ENCODE measurements at places on chromosomes 4 and X.

DNA sequence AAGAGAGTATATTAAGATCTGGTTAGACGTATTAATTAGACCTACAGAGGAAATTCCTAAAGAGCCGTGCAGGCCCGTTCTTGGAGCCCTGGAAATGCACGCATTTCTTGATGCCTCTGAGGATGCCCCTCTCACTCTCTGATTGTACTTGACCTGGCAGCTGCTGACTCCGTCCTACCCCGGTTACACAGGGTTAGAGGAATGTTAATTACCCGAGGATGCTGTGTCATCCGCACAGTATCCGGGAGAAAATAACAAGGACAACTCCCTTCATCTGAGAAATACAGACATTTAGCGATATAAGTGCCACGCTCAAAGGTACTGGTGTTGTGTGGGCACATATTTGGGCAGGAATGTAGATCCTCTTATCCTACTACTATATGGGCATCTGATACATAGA lies 404.6 kb upstream of the FAT1 start:
- DNase-seq: no peak

DNA sequence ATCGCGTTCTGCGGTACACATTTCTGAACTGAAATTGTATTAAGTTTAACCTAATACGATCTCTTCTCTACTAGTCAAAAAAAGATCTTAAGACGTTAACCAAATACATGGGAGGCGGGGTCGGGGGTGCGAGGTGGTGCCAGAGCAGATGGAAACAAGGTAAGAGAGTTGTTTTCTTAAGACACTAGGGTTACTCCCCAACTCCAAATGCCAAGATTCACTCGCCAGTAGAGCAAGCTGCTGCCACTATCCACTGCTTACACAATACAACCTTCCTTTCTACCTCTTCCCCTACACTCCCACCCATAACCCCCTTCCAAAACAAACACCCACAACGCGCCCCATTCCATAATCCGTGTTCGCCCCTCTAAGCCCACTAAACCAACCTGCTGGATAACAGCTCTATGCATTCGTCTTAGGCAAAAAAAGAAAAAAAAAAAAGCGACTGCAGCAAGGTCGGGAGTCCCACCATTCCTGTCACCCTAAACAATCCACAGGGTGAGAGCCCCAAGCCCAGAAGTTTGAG lies 1.3 kb downstream of the LCORL start:
- peak; percentile 5 for DNase-seq

DNA sequence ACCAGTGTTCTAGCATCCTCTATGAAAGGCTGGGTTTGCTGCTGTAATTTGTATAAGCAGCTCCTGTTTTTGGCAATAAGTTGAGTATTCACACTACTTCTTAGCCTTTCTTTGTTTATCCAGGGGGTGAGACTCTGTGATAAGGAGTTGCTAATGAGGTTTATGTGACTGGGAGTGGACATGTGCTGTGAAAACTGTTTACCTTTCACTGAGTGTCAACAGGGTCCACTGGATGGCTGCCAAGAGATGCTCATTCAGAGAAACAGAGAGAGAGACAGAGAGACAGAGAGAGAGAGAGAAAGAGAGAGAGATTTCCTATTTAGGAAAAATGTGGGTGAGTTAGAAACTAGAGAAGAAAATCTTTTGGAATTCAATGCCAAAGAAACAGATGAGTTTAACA lies 233.9 kb downstream of the CHIC2 start:
- DNase-seq: no peak

DNA sequence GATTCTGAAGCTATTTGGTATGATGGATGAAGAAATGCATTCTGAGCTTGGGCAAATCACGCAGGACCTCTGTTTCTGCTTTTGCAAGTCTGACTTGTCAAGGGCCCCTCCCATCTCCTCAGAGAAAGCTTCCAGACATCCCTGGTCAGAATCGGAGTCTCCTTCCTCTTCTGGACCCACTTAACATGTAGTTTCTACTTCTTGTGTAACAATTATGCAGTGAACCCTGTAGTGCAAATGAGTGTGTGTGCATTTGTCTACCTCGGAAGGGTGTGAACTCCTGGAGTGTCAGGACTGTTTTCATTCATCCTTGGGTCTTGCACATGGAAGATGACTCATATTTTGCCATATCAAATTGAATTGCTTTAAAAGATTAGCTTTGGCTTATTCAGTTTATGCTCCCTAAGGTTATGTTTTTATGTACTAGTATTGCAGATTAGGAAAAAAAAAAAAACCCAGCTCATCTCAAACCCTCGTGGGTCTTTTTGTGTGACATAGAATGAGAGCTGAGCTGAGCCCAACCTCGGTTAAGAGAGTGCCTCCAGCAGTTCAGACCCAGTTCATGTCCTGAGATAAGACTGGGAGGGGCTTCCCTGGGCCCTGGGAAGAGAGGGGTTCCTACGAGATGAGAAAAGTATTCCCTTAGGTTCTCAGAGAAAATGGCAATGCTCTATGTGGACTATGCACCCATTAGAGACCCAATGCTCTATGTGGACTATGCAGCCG lies 61.1 kb upstream of the RPL34 start:
- no peak for DNase-seq
